WTC11 (cell line): ENCODE measurements at places on chromosomes 5 and 9. TPM values are rescaled to one million over a fixed set of nuclear protein-coding genes. Genes with fewer than 3 reads are reported as not detected.

DNA sequence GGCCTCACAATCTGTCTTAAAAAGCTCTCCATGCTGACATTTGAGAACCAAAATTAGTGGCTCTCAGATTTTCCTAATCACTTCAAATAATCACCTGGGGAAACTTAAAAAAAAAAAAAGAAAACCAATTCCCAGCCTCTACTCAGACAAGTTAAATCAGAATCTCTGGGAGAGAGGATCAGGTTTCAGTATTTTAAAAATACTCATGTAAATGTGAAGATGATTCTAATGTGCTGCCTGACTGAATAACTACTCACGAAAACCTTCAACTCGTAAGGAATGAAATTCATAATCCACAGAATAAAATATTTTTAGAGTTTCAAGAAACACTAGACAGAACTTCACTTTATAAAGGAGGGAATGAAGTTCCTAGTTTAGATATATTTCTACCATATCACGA, 114.4 kb downstream of the SVEP1 start:
- DNase-seq: no peak
- H3K36me3 ChIP-seq: no peaks in the 10 kb centered on the region
- H3K27ac ChIP-seq: no peak overlapping the region
- H3K27me3 ChIP-seq: no peaks in the 10 kb centered on the region

GRCh38 chr5:39517800-39518199, 93.0 kb upstream of the DAB2 start:
- no peak overlapping the region for H3K27ac ChIP-seq
- peaks cover 37% of the 10 kb centered on the region for H3K4me1 ChIP-seq
- H3K36me3 ChIP-seq: no peaks in the 10 kb centered on the region

GRCh38 chr9:21324047-21324446, 11.2 kb downstream of the KLHL9 start:
- H3K27ac ChIP-seq: no peak overlapping the region

DNA sequence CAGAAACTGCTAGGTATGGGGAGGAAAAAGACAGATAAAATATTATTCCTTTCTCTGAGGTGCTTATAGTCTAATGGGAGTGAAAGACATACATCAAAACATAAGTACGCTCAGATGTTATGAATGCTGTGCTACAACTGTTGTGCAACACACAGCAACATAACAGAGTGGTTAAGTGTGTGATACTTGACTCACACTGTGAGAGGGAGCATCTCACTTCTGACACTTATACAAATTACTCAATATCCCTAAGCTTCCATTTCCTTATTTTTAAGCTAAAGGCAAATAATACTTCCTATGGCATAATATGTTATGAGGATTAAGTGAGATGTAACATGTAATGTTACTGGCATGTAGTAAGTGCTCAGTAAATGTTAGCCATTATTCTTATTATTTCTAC, 110.6 kb upstream of the FER start:
- H3K27ac ChIP-seq: peak overlapping the region; percentile 97
- peaks cover 37% of the 10 kb centered on the region for H3K4me1 ChIP-seq
- no peaks in the 10 kb centered on the region for H3K36me3 ChIP-seq
- H3K27me3 ChIP-seq: no peaks in the 10 kb centered on the region
- no peak for DNase-seq

DNA sequence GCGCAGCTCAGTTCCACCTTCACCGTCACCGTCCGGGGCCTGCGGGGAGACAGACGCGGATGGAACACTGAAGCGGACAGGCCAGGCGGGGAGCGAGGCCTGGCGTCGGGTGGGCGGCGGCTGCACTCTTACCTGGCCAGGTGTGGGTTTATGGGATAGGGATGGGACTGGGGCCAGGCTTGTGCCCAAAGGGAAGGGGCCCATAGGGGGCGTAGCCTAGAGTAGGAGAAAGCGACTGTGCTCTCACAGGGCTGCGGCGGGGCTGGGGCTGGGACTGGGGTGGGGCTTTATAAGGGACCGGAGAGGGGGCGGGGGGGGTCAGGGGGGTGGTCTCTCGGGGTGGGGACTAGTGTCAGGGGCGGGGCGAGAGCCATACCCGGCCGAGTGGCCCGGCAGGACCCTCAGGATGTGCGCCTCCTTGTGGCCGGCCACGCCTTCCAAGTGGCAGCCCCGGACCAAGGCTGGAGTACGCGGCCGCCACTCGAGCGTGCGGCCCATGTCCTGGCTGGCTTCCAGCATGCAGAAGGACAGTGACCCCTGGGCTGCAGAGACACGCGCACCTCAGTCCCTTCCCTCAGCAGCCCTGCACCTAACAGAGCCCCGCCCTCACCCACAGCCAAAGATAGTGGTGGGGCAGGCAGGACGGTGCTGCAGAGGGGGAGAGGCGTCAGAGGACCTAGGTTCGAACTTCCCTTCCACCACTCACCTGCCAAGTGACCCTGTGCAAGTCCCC, 22.8 kb downstream of the FPGS start:
- DNase-seq: peak; percentile 97
- peaks cover 33% of the 10 kb centered on the region for H3K4me1 ChIP-seq
- peak overlapping the region; percentile 64 for H3K4me3 ChIP-seq
- H3K27ac ChIP-seq: peak overlapping the region; percentile 60; the same call in 1 of the 2 replicates
- peaks cover 4% of the 10 kb centered on the region; the same call in 1 of the 2 replicates for H3K36me3 ChIP-seq

GRCh38 chr5:109903061-109903460, 213.3 kb downstream of the MAN2A1 start:
- peaks cover 8% of the 10 kb centered on the region for H3K4me1 ChIP-seq
- no peaks in the 10 kb centered on the region for H3K36me3 ChIP-seq
- no peak for DNase-seq

The BAG1 gene
- 44.7 to 52.9 TPM (median 48.2 TPM) in 3 replicates for total RNA-seq

The SFXN1 gene
- 82.9 to 96.1 TPM (median 85.6 TPM) in 3 replicates for total RNA-seq
